ENCODE measurements at places on chromosomes 6 and 20.
A peak's percentile ranks its signal among the peaks of the same experiment; 100 is the strongest.

GRCh38 chr6:28090917-28091586 lies 10.7 kb downstream of the ZNF165 start:
- DNase-seq = no peak

DNA sequence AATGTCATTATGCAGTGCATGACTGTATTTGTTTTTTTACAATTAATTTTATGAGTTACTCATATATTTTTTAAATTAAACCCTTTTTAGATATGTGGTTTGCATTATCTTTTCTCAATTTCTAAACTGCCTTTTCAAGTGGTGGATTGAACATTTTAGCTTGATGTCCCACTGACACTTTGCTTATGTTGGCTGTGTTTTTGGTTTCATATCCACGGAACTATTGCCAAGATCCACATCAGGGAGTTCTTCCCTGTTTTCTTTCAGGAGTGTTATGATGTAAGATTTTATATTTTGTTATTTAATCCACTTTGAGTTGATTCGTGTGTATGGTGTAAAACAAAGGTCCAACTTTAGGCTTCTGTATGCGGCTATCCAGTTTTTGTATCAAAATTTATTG lies 1144.9 kb upstream of the EYS start:
- DNase-seq = no peak

DNA sequence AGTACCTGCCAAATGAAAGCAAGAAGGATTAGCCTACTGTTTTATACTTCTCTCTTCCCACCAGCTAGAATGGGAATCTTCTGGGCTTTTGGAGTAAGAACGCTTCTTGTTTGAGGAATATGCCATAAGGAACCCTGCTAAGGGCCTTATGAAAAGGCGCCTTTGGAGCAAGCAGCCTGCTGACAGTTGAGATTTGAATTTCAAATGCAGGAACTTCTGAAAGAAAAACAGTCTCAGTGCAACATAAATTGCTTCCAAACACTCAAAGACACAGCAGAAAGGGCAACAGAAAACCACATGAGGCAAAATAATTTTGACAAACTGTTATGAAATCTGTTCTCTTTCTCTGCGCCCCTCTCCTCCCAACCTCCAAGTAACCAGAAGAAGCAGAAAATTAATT lies 149.4 kb upstream of the B3GAT2 start:
- DNase-seq = no peak

- no peak for DNase-seq
These were observed 32.1 kb downstream of the NEDD9 start for GRCh38 chr6:11200356-11200755.

GRCh38 chr6:132253906-132254305 lies 147.4 kb downstream of the MOXD1 start:
- DNase-seq = no peak

- no peak for DNase-seq
These were observed 156.4 kb downstream of the CD83 start for GRCh38 chr6:14274016-14274415.

- DNase-seq = no peak
These were observed 101.7 kb downstream of the OPRM1 start for GRCh38 chr6:154140743-154141142.

GRCh38 chr6:10685092-10685915 lies 9.1 kb downstream of the C6orf52 start:
- DNase-seq = no peak

- peak; percentile 20 for DNase-seq
These were observed 33.4 kb downstream of the PLN start for GRCh38 chr6:118581489-118581959.

DNA sequence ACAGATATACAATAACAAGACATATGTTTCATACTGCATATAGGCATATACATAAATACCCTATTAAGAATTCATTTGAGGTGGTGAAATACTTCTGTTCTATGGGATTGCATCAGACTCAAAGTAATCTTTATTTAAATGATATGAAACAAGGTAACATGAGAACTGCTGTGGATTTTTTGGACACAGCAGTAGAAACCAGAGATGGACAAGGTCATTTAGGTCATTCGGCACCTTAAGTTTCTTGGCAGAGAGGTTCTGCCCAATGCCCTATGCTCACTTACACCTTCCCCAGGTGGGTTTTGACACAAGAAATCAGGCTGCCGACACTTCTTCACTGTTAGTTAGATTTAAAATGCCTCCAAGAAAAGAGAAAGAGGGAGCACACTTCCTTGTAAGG lies 43.9 kb upstream of the RBM24 start:
- DNase-seq = no peak

DNA sequence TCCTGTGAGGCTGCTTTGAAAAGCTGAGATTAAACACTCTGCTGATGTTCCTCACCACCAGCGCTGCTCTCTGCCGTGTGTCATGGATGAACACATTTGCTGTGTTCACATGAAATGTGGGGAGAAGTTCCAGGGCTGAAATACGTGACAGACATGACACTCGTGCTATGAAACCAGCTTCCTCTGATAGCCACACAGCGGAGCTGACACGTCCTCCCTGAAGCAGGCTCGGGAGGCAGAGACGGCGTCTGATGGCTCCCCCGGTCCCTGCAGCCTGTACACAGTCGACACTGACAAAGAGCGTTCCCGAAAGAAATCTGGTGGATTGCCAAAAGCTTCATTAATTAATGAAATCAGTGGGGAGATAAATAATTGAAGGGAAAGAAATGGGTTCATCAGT lies 17.5 kb downstream of the AGPAT4 start:
- no peak for DNase-seq
